ENCODE measurements at places on chromosomes 12 and 14.

GRCh38 chr14:28599605-28600004, 167.0 kb upstream of the FOXG1 start:
- no peak for DNase-seq

DNA sequence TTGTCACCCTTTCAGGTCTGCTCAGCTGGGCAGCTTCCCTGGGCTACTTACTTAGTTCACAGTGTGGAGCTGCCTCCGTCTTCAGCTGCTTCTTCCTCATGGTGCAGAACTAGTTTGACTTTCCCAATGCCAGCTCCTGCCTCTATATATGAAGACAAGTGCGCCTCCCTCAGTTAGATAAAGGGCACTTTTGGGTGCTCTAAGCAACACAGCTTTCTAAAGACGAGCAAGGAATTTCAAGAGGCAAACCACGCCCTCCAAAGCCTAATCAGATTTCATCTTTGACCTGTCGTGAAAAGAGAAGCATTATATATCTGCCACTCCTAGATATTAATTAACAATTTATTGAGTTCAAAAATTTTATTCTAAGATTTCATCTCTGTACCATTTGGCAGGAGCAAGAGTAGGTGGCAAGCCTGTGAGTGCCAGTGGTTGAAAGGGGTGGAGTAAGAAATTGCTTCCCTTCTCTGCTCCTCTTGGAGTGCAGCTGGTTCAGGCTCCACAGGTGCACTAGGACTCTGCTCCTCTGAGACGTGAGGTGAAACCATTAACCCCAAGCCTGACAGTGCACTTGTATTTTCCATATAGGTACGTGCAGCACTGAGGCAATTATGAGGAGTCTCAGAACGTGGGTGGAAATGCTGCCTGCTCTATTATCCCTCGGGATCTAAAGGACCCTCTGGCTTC, 2.1 kb upstream of the SLC11A2 start:
- peak; percentile 30 for DNase-seq

DNA sequence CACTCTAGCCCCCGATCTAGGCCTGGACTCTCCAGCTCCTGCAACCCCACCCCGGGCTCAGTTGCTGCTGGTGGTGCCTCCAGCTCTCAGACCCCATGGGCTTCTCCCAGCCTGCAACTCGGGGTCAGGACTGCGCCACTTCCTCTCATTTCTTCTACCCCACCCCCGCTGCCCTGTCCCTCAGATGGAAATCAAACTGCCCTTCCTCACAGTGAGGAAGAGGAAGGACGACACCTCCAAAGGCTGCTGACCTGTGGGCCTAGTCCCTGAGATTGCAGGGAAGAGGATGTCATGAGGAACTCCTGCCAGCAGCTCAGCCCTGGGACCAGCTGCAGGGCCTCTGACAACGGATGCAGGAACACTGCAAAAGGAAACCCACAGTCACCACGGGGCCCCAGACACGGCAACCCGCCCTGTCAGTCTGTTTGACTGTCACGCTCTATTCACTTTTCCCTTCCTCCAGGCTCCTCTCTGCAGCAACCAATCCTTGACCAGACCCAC, 29.3 kb upstream of the PNMA1 start:
- peak; percentile 76 for DNase-seq

GRCh38 chr12:27422697-27423096, 23.8 kb upstream of the SMCO2 start:
- DNase-seq = no peak

- DNase-seq = no peak
Observed at GRCh38 chr14:84024231-84024820, 1505.6 kb upstream of the FLRT2 start.

- no peak for DNase-seq
Observed at GRCh38 chr12:109557200-109557599, 16.1 kb downstream of the MMAB start.

DNA sequence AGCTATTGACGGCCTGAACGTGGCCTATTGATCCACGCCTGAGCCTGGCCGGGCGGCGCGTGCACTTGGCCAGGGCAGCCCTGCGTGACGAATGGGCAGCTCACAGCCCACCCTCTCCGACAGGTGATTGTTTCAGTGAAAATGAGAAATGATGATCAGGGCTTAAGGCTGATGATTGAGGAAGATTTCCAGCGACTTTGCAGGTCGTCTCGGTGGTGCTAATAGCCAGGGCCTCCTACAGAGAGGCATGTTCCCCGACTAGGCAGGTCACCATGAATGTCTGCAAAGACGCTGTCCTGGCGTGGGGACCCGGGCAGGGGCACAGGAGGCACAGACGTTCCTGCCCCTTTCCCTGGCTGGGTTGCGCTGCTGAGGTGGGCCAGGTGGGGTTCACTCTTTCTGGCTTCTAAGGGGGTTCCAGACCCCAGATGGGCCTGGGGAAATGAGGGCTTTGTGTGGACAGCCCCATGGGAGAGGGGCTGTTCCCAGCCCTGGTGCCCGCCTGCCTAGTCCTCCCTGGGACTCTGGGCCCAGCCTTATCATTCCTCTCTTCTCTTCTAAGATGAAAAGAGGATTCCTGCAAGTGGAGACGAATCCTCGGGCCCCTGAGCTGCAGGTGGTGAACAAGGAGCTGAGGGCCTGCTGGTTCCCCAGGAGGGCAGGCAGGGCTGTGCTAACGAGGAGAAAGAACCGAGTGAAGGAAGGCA, 157.4 kb downstream of the KIF26A start:
- DNase-seq = no peak

DNA sequence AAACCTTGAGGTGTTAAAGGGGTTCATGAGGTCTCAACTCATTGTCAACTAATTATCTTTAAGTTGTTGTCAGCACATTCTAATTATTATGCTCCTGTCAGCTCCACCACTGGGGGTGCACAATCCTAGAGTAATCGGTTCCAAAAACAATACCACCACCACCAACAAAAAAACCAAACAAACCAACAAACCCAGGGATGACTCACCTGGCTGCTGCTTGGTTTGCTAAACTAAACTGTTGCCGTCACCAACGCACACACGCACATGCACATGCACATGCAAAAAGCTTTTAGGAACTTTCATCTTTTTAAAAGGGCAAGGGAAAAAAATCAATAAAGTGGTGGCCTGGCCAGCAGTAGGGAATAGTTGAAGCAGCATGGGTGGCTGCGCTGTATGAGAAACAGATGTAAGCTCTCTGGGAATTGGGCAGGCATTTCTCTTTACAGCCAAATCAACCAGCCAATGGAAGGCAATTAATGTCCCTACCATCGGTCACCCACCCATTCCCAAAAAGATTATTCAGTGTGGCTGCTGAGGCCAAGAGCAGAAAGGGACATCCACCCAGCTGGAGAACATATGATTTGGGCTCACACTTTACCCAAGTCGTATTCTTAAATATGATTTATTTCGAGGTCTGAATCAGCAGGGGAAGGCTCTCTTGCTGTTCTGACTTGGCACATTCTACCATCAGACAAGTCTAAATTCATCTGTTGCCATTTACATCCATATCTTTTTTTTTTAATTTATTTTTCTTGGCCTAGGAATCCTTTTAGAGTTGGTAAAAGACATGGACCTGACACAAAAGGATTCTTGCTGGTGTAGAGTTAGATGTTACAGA, 20.0 kb downstream of the TMEM30B start:
- DNase-seq = no peak

GRCh38 chr14:59538936-59539335, 37.7 kb downstream of the CCDC175 start:
- no peak for DNase-seq

DNA sequence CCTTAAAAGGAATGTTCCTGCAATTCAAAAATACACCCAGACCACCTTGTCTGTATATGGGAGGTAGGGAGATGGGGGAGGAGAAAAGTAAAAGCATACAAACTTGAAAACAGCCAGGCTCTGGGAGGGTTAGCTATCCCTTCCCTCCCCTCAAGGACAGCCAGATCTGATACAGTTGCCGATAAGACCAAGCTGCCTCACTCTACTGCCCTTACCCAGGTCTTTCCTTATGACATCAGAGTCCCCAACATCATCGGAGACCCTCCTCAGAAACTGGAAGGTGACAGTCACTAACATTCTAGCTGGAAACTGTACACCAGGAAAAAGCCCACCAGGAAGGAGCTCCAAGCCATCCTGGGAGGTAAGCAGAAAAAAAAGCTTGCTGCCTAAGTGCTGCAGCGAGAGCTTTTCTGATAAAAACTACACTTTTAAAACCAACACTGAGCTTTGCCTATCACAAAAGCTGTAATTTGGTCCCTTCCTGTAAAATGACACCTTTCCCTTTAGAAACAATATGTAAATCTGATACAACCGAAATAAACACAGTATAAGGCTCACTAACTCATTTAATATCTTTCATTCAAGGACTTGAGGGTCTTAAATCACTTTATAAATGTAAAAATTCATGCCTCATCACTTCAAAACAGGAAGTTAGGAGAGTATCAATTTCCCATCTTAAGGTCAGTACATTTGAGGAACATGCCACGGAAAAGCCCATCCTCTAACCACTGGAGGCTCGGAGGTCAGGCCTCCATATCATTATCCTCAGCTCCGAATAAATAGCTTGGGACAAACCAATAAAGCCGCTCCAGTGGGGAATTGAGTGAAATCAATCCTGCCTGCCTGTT, 20.4 kb upstream of the PLEKHH1 start:
- DNase-seq = no peak

DNA sequence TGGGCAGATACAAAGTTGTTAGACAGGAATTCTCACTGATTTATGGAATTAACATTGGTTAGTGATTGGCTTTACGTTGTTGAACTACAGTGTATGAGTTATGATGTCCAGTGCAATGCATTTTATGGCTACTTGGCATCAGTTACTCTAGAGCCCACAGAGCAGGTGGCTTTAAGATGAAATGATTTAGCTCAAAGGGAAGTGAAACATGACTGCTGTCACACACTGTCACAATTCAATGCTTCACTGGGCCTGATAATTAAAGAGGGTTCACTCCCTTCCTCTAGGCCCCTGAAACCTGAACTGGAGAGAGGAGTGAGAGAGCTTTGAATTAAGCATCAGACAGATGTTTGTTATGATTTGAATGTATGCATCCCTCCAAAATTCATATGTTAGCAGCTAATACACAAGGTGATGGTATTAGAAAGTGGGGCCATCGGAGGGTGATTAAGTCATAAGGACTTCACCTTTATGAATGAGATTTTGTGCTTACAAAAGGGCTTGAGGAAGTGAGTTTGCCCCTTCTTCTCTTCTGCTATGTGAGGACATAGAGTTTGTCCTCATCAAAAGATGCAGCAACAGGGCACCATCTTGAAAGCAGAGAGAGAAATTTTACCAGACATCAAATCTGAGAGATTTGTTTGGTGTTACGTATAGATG, 175.8 kb upstream of the GRIN2B start:
- DNase-seq = no peak

DNA sequence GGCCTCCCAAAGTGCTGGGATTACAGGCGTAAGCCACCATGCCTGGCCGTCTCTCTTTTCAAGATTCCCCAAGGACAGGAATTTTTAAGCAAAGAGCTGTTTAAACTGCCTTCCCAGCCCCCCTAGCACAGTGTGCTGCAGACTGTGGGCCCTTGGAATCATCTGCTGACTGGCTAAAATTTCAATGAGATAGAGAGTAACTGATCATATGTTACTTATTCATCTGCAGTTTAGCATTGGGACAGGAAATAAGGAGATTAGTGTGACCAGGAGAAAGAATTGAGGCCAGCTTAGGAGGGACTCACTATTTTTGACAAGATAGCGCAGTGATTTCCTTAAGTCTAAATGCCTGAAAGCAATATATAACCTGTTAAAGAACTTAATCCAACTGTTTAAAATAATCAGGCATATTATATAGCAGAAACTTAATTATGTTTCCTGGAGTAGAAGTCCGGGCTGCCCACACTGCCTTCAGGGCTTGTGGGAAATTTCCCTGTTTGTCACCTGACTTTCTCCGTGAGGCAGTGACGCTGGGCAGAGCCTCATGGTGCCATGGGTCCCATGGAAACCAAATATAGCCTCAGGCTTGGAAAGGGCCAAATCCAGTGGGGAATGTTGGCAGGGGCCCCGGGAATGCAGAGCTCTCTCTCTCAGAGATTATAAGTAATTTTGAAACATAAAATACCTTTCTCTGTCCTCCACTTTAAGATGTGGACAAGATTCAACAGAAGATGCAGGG, 22.8 kb upstream of the CEBPE start:
- no peak for DNase-seq

DNA sequence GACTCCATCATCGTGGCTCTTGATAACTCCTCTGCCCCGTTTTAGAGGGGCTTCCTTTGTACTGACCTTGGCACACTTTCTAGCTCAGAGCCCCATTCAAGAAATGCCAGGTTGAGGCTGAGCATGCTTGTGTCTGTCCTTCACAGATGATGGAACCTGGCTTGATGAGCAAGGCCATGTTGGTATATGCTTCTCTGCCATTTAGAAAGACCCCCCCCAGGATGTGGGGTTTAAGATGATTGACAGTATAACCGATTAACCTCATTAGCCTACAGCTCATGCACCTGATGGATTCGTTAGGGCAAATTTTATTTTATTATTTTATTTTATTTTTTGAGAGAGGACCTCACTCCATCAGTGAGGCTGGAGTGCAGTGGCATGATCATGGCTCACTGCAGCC, 21.0 kb downstream of the BATF start:
- DNase-seq = no peak

DNA sequence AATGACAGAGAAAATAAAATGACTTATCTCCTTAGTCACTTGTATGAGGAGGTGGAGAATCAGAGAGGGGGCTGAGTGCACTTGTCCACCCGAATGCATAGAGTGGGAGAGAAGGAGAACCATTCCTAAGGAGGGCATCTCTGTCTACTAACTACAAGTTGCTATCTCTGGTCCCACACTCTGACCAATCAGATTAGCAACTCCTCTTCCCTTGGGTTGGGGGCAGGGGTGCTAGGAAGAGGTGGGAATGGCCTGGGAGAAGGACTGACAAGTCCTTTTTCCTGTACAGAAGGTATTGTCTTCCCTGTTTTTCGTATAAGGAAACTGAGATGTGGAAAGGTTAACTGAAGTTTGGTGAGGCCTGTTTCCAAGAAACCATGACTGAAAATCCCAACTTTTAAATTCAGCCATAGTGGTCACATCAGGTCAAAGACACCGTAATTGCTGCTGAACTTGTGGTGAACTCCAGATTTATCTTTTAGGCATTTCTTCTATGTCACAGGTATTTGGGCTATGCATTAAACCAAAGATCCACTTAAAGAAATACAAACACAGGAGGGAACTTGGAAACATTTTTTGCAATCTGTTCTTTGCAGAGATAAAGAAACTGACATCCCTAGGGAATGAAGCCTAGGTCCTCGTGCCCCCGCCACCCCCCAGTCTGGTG, 207.8 kb downstream of the CRADD start:
- no peak for DNase-seq

GRCh38 chr12:72464471-72464870, 192.3 kb downstream of the TRHDE start:
- DNase-seq = no peak

- DNase-seq = no peak
Observed at GRCh38 chr12:49260571-49261363, 4.1 kb upstream of the TUBA1C start.

GRCh38 chr12:71621938-71622337, 41.7 kb downstream of the ZFC3H1 start:
- DNase-seq = no peak

DNA sequence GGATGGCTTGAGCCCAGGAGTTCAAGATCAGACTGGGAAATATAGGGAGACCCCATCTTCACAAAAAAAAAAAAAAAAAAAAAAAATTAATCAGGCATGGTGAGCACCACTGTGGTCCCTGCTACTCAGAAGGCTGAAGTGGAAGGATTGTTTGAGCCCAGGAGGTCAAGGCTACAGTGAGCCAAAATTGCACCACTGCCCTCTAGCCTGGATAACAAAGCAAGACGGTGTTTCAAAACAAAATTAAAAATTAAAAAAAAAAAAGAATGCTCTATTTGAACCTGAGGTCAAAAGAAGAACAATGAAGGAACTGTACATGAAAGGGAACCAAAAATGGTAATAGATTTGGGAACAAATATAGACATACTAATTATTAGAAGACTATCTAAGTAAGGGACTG, 40.4 kb downstream of the BMP4 start:
- DNase-seq = no peak

- DNase-seq = no peak
Observed at GRCh38 chr12:72024613-72025012, 86.0 kb downstream of the TPH2 start.
